ENCODE measurements at places on chromosomes 7 and 10. TPM values are rescaled to one million over a fixed set of nuclear protein-coding genes. Genes with fewer than 3 reads are reported as not detected.

The NOLC1 gene
- 36.1 TPM for total RNA-seq

The HDAC9 gene
- total RNA-seq: 0.73 TPM

The IDI2 gene
- total RNA-seq: not detected

The INSYN2A gene
- not detected for total RNA-seq

The FAM237B gene
- total RNA-seq: not detected

The ADK gene
- 15.3 TPM for total RNA-seq

The ZNF92 gene
- total RNA-seq: 30.1 TPM

The ZWINT gene
- 1.6 TPM for total RNA-seq

The LHPP gene
- 19.6 TPM for total RNA-seq

The TRDMT1 gene
- 20.3 TPM for total RNA-seq

The ARPC1A gene
- 30.4 TPM for total RNA-seq

The TMEM236 gene
- total RNA-seq: 0.05 TPM

The PARD3 gene
- total RNA-seq: 0.71 TPM

The PIK3CG gene
- total RNA-seq: 20.8 TPM

The SCART1 gene
- total RNA-seq: 5.2 TPM

The SEC24C gene
- 54.2 TPM for total RNA-seq

The ADAM22 gene
- 0.60 TPM for total RNA-seq

The OPALIN gene
- not detected for total RNA-seq

The PNLIPRP3 gene
- not detected for total RNA-seq

The ACTR3C gene
- total RNA-seq: 3.4 TPM

The UPK3B gene
- total RNA-seq: 1.3 TPM

The GPR158 gene
- total RNA-seq: not detected
